CD4-positive, alpha-beta T cell (primary cell): ENCODE measurements at places on chromosomes 12 and 14.
A peak's percentile ranks its signal among the peaks of the same experiment; 100 is the strongest.

DNA sequence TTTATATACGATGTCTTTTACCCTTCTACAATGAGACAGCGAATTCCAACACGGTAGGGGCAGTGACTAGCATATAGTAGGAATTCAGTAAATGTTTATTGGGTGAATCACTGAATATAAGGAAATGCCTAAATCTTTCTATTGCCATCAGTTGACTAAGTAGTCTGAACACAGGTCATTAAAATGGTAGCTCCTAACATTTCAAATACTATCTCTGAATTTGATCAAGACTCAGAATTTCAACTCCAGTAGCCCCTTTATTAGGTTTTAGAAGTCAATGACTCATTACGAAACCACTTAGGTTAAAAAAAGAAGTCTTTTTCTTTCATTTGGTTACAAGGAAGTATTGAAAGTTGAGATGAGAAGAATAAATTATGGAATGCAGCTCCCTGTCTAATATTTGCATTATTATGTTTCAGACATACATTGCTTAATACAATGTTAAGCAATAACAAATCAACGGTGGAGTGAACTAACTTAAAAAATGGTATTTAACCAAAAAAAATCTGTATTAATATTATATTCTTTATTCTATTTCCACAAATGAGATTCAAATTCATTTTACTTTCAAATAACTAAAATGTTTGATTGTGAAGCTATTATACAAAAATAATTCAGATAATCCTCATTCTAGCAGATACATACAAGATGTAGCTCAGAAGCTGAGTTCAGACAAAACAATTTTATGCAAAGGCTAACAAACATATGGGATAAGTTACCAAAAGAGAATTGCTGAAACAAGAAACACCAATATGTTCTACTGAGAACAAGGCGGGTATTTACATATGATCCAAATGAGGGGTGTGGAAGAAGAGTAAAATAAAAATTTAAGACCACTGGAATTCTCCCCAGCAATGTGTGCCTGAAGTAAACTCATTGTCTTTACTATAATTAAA is 302.7 kb downstream of the CEP128 start:
- no peak for DNase-seq

DNA sequence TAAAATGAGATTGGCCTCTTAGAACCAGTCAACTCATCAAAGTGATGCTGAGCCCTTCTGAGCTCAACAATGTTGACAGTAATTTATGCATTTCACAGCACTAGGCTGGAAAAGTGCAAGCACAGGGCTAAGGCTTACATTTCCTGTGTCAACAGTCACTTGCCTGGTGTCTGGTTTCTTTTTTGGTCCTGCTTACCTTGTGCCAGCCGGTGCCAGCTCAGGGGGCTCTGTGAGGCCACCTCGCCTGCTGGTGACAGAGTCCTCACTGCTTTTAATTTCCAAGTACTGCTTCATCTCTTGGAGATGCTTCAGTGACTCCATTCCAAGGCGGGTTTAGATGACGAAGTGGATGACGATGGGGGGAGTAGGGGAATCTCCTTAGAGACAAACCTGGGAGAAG is 53.1 kb upstream of the KCNA1 start:
- DNase-seq = no peak

GRCh38 chr12:45781080-45781479 is 51.6 kb downstream of the ARID2 start:
- DNase-seq = no peak

DNA sequence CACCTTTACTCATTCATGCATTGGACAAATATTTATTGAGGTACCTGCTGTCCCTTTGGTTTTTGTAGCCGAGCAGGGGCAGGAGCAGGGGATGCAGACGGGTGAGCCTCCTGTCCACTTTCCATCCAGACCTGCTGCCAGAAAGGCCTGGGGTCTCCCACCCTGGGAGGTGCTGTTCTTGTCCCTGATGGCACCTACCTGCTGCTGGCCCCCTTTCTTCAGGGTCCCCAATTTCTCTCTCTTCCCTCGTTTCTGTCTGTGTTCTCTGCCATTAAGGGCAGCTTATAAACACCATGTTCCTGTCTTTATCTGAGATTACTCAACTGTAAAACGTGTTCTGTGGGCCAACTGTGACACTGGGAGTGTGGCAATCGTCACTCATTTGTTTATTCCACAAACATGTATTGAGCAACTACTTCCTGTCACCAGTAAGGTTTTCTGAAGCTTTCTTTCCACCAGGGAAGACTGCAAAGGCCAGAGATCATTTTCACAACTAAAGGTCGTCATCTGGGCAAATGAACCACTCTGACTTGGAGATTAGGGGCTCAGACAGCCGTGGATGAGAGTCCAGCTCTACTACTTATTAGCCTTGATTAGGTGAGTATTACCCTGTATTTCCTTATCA is at the start of gene HAL:
Gene HAL, minus strand, starts transcription at position 311 of the 625 bp plus-strand sequence. CDS start 434 bp downstream, outside the sequence.
- DNase-seq = peak; percentile 36

DNA sequence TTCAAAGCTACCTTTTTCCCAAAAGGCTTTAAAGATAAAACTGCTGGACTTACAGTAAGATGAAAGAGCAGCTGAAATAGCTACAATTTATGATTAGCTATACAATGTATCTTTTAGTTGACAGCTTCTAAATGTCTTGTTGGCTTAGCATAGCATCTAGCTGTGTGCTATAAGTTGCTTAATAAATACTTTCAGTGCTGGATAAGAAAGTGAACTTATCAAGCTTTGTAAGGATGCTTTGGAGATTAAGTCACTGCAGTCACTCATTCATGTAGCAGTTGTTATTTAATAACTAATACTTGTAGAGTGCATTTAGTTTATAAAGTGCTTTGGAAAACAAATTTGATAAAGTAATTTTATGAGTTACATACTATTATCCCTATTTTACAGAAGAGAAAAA is 14.6 kb downstream of the CFAP54 start:
- DNase-seq = no peak

DNA sequence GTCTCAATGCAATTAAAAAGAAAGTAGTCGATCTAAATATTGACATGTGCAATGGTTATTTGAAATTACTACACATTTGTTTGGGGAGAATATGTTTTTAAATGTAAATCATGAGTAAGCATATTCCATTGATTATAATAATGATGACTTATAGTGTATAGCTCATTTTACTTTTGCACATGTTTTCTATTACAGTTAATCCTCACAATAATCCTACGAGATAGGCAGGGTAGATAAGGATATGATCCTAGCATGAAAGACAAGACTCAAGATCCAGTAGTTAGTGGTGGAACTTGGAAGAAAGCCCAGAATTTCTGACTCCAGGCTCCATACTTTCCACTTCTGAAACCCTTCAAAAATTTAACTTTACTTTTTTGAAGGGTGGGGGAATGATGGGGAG is 94.0 kb downstream of the NAV3 start:
- DNase-seq = no peak

- DNase-seq = no peak
Observed at GRCh38 chr12:109555431-109556315, 17.6 kb downstream of the MMAB start.

- DNase-seq = no peak
Observed at GRCh38 chr12:94832105-94832504, 171.4 kb downstream of the NDUFA12 start.

- no peak for DNase-seq
Observed at GRCh38 chr14:98964171-98964570, 307.8 kb downstream of the BCL11B start.

DNA sequence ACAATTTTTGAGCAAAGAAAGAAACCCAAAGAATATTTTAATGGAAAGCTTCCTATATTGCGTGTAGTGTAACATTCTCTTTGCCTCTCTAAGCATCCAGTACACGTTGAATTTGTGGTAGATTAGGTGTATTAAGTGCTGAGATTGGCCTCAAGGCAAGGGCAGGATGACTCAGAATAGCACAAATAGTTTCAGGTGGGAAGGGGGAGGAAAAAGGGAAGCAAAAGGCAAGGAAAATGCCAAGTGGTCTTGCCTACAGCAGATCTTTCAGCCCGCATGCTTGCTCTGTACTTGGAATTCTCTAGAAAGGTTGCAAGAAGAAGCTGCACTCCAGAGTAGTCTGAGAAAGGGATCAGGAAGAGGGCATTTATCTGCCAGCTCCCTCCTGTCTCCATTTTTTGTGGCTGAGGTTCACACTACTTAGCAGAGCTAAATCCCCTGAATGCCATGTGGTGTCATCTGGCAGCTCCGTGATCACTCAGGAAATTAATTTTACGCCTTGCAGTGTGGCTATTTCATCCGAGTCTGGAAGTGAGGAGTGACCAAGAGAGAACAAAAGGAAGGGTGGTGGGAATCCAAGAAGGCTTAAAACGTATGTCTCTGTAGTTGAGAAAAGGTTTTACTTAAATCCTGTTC is 28.5 kb downstream of the CDKN1B start:
- DNase-seq = no peak

DNA sequence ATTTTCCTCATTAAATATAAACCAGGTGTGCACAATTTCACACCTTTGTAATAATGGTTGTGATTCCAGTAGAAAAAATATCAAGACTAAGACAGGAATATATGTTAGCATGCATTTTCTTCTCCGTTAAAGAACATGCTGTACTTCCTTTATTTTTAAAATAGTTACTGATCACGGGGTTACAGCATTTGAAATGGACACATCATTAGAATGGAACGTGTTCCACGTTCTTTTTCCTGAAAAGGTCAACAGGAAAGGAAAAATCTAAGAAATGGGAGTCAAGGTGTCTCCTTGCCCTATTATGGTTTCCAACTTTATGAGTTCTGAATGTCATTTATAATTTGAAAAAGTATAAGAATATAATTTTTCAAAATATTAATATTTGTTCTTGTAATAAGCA is 1325.7 kb downstream of the SLC16A7 start:
- DNase-seq = no peak

- DNase-seq = no peak
Observed at GRCh38 chr12:23197266-23197665, 572.3 kb downstream of the ETNK1 start.
